Vagina (tissue), 2 donors: ENCODE measurements at places on chromosomes 1 and 21. TPM values are rescaled to one million over a fixed set of nuclear protein-coding genes. Genes with fewer than 3 reads are reported as not detected.

The CD84 gene
- 8.1 TPM for total RNA-seq

The KCNA10 gene
- not detected for total RNA-seq

The OR2L13 gene
- not detected for total RNA-seq

The HEATR1 gene
- 24.1 TPM for total RNA-seq

GRCh38 chr1:154483941-154484803 is 17.8 kb upstream of the TDRD10 start:
- DNase-seq = no peak

DNA sequence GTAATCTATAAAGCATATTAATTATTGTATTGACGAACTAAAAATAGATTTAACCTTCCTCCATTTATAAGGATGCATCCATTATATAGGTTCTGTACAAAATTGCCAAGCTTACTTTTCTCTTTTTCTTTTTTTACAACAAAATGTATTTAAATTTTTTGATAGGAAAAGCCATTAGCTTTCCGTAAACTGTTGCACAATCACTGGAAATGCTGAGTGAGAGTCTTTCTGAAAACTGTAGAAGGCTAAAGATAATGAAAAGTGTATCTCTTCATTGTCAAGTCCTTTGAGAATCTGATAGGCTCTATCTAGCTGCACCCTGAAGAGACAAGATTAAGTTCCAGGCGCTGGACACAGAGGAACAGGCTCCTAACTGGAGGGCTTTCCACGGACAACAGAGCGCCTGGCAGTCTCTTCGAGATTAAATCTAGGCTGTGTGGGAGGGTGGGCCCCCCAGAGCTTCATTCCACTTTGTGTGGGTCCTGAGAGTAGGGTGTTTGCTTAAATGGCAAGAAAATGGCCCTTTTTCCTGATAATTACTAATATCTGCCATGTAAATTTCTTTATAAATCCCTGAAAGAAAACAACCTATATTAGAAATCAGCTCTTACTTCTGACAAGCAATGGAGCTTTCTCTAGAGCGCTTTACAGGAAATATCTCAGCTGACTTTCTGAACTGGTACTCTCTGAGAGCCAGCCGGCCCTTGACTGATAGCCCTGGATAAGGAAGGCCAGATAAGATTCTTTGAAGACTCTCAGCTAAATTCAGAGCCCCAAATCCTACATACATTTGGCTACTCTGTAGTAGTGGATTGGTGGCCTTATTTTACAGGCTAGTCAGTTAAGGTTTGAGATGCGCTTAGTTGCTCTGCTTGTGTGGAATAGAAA is 108.3 kb downstream of the FMN2 start:
- no peak for DNase-seq

DNA sequence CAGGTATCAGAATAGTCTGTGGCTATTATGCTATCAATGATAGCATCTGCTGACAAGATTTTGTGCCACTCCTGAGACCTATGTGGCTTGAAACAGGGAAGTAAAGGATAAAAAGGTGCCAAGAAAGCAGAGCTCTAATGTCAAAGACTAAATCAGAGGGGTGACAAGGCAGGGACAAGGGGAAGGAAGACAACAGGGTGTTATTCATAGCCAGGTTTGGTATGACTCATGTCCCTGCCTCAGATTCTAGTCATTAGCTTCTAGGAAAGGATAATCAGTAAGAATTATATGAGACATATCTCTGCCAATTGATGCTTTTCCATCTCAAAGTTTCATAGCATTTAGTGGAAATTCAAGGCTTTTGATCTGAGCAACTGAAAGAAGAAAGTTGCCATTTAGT is 31.8 kb upstream of the PLD5 start:
- no peak for DNase-seq

DNA sequence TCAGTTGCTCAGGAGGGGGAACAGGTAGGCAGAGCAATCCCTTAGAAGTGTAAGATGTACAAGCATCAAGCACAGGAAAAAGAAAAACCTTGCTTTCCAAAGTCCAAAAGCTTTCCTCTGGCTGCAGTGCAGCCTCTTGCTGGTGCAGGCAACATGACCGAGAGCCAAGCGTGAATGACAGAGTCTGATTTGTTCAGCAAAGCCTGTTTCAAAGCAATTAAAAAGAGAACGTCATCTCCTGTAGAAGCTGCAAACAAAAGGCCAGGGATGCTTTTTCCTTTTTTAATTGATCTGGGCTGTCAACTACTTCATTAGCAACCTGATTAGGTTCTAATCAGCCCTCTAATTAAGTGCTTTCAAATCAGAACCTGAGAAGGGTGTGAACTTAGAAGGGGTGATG is 38.2 kb upstream of the PLA2G2C start:
- DNase-seq = no peak

DNA sequence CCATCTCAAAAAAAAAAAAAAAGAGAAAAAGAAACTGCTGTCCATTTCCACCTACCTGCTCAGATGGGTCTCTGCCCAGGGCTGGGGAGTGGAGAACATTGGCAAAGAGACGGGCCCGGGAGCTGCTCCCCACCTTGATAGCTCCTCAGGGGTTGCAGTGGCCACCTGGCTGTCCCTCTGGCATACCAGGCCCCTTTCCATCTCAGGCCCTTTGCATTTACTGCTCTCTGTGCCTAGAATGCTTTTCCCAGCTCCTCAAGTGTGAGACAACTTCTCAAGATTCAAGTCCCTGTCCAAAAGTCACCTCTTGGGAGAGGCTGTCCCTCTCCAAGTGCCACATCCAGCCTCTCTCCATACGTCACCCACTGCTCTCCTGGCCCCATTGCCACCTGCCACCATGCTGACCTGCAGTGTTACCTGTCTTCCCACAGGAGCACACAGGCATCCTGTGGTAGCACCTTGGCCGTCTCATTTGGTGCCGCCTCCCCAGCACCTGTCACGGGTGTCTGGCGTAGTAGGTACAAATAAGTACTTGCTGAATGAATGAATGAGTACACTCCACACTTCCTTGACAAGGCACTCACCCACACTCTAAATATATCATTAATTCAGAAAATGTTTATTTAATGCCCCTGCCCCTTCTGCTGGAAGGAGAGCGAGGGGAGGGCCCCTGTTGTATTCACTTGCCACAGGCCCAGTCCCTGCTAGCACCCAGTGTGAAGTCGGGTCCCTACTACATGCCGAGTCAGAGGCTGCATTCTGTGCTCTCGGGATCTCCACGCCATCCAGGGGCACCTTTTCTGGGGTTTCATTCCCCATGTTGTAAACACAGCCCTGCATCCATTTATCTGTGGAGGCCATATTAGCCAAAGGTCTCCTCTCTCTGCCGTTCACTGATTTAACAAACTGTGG is 48.8 kb downstream of the DISP3 start:
- DNase-seq = no peak

GRCh38 chr1:67645495-67646144 is 39.4 kb upstream of the GADD45A start:
- DNase-seq = no peak

GRCh38 chr1:18041685-18042355 is 65.8 kb upstream of the IGSF21 start:
- no peak for DNase-seq

DNA sequence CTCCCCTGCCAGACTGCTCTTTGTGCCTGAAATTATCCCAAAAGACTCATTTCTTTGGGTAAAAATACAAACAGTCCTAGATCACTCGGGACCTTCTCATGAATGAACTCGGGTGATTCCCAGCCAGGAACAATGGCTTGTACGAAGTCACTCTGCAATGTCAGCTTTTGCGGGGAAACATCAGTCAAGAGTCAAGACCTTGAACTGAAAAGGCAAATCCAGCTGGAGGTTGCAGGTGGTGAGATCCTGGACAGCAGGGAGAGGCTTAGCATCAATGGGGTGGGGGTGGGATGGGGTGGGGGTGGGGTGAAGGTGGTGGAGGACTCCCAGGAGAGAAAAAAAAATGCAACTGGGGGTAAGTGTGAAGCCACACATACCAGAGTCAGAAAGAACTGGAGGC is 115.0 kb upstream of the SLC25A33 start:
- DNase-seq = no peak

GRCh38 chr1:101043776-101044175 is 18.2 kb upstream of the DPH5 start:
- no peak for DNase-seq

- DNase-seq = no peak
Observed at GRCh38 chr1:161915051-161915503, 108.6 kb downstream of the OLFML2B start.

GRCh38 chr1:41502912-41503311 is 18.4 kb upstream of the EDN2 start:
- no peak for DNase-seq
